ENCODE measurements at places on chromosomes 6 and 20.

GRCh38 chr6:32095338-32096086, 13.6 kb downstream of the TNXB start:
- no peak for DNase-seq

DNA sequence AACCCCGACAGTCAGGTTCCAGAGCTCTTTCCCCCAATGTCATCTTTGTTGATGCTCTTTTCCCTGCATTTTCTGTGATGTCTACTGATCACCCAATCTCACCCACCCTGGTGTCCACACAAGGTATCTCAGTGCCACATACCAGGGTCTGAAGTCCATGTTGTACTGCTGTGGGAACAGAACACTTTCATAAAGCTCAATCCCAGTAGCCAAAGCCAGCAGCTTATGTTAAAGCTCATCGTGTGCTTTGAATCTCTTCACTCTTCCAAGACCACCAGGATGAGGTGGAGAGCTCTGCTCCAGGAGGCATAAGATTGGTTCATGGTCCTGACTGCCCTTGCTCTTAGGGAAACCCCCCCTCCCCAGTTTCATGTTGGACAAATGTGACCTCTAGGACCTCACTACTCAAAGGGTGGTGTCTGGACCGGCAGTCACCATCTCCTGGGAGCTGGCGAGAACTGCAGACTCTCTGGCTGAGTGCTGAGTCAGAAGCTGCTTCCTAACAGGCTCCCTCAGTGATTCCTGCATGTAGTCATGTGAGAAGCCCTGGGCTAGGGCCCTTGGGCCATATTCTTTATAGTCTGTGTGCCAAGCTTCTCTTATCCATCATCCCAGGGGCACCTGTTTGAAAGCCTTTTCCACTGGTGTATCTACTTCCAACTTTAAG, 13.4 kb upstream of the CPNE5 start:
- no peak for DNase-seq

DNA sequence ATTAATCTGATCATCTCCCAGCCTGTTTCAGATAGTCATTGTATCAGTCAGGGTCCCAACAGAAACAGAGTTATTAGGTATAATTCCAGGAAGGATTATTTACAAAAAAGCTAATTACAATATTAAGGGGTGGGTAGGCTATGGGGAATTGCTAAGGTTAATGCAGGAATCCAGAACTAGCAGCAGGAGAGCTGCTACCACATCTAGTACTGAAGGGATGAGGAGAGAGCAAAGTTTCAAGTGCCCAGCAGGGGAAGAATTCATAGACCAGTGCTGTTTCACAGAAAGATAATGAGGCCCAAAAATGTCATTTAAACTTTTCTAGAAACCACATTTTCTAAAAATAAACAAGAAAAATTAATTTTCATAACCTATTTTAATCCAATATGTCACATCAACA, 284.2 kb downstream of the HACE1 start:
- DNase-seq, result no peak

- DNase-seq, result no peak
Measured at GRCh38 chr20:43963872-43964791, 49.5 kb downstream of the TOX2 start.

- DNase-seq, result no peak
Measured at GRCh38 chr20:3843490-3843889, 3.1 kb upstream of the MAVS start.

DNA sequence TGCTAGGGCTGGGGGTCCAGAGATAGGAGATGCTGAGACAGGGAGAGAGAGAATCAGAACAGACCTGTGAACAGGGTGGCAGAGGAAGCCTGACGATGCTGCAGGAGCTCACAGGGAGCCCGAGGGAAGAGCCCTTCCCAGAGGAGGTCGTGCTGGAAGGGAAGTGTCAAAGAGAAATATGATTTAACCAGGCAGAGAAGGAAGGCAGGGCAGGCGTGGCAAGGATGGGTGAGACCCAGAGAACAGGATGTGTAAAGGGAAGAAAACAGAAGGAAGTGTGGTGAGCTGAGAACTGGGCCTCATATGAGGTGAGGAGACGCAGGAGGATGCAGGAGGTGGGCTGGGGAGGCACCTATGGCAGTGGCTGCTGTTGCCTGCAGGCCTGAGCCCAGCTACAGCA, 105.6 kb downstream of the ZDHHC14 start:
- no peak for DNase-seq

DNA sequence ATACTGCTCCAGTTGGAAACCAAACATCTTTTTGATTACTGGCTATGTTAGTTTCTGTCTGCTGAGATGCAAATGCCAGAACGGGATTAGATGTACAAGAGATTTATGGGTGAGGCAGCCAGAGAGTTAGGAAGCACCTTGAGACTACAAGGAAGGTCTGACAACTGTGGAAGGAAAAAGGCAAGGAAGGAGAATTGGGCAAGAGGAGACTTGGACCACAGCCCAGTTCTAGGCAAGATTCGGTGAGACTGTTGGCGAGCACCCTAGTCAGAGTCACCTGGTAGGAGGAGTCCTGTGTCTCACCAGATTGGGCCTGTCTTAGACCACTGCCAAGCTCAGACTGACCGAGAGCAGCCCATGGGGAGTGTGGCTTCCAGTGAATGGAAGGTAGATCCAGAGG, 91.8 kb upstream of the F13A1 start:
- no peak for DNase-seq

GRCh38 chr6:2310042-2310441, 64.6 kb upstream of the GMDS start:
- no peak for DNase-seq

GRCh38 chr20:38766071-38766470, 17.8 kb downstream of the ACTR5 start:
- DNase-seq, result no peak

GRCh38 chr6:170286246-170286933, 4.5 kb downstream of the DLL1 start:
- DNase-seq, result no peak

DNA sequence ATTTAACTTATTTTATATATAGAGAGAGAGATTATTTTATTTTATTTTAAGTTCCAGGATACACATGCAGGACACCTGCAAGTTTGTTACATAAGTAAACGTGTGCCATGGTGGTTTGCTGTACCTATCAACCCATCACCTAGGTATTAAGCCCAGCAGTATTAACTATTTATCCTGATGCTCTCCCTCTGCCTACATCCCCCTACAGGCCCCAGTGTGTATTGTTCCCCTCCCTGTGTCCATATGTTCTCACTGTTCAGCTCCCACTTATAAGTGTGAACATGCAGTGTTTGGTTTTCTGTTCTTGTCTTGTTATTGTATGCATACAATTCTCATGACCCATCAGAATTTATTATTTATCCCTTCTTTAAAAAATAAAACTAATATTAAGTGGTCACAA, 34.6 kb downstream of the FKBP1C start:
- DNase-seq, result no peak

- DNase-seq, result no peak
Measured at GRCh38 chr6:108633436-108633835, 72.7 kb downstream of the FOXO3 start.

DNA sequence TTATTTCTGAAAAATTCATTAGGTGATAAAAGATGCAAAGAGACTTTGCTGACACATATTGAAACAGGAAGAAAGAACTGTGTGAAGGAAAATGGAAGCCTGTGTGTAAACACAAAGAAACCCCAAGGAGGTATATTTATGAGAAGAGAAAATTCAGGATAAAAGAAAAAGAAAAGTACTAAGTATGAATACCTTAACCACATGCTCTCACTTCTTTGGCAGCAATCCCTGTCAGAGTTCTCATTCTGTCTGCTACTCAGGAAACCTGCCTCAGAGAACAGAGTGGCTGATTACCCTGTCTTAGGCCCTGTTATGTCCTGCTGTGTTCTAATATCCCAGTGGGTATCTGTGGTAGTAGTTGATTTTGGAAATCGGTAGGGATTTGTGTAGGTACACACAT, 457.9 kb downstream of the TBC1D32 start:
- no peak for DNase-seq

- no peak for DNase-seq
Measured at GRCh38 chr6:22444330-22444729, 125.0 kb upstream of the HDGFL1 start.

DNA sequence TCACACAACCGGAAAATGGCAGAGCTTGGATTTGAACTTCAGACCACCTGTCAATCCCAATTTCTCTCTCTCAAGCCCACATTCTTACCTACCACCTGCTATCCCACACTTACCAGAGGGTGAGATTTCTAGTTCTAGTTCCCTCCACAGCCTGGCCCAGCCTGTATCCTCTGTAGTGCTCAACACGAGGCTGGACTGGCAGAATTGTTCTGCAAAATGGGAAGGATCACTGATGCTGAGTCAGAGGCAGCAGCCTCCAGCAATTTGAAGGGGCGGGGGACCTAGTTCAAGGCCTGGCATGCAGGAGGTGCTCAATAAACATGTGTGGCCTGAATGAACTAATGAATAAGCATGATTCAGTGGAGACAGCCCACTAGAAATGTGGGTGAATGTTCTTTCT, 53.6 kb upstream of the TTPAL start:
- DNase-seq, result no peak

DNA sequence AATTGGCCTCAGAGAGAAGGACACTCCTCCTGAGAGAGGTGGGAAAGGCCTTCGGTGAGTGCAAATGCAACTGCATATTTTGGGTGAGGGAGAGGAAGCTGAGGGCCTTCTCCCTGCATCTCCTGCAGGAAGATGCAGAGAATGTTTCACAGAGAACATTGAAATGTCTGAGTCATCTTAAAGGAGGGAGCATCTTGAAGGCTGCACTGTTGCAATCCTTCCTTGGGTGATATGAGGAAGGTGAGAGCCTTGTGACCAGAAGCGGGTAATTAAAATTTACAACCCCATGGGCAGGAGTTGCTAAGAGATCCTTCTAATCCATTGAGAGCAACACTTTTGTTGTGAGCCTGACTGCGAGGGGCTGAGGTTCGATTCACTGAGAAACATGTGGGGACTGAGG, 375.7 kb upstream of the MARCKS start:
- DNase-seq, result no peak

- no peak for DNase-seq
Measured at GRCh38 chr6:6709106-6709505, 120.6 kb downstream of the LY86 start.

- DNase-seq, result no peak
Measured at GRCh38 chr6:13217206-13217905, 111.0 kb downstream of the TBC1D7 start.

DNA sequence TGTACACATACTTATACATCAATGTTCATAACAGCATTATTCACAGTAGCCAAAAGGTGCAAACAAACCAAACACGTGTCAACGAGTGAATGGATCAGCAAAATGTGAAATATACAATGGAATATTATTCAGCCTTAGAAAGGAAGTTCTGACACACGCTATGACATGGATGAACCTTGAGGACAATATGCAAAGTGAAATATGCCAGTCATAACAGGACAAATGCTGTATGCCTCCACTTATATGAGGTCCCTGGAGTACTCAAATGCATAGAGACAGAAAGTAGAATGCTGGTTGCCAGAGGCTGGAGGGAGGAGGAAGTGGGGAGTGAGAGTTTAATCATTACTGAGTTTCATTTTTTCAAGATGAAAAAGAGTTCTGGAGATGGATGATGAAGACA, 37.8 kb upstream of the IGF2R start:
- no peak for DNase-seq

GRCh38 chr6:111462770-111463391, 20.1 kb downstream of the REV3L start:
- DNase-seq, result no peak

DNA sequence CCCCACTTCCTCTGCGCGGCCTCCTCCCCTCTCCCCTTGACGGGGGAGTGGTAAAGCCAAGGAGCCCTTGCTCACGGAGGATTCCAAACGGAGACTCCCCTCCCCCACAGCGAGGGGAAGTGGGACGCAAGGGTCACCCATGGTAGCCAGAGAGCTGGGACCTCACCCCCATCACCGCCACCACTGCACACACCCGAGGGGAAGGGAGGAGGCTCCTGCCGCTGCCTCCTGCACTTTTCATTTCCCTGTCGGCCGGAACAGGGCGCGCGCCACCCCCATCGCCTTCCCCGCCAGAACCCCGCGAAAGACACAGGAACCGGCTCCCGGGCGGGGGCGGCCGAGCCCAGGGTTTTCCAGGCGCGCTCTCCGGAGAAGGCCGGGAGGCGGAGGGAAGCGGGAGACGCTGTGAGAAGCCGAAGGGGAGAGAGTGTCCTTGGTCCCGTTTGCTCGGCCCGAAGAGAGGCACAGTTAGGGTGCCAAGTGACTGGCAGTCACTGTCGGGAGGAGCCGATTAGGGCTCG, 789 bp downstream of the CCND3 start:
- no peak for DNase-seq

DNA sequence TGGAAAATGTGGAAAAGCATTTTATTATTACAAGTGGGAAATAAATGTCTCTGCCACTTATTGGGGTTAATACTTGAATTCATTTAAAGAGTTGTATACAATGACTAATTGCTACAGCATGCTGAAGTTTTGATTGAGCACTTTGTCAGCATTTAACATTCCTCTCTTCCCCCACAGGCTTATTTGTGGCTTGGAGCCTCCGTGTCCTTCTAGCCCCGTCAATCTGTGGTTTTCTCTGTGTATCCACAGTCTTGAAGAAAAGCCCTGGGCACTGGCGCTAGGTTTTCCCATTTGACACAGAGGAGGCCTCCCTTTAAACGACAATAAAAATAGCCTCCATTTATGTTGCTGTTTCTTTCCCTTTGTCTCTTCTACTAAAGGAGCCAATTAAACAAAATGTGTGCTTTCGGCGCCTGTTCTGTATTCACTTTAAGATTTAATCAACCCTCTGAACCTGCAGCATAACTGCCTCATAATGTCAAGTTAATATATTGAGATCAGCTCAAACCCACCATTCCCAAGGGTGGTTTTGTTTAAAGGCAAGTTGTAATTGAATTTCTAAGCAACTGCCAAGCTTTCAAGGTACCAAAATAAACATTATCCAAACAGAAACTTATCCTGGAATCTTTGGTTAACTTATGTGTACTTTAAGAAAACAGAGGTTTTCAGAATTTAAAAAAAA, 326.6 kb upstream of the RNF24 start:
- no peak for DNase-seq

DNA sequence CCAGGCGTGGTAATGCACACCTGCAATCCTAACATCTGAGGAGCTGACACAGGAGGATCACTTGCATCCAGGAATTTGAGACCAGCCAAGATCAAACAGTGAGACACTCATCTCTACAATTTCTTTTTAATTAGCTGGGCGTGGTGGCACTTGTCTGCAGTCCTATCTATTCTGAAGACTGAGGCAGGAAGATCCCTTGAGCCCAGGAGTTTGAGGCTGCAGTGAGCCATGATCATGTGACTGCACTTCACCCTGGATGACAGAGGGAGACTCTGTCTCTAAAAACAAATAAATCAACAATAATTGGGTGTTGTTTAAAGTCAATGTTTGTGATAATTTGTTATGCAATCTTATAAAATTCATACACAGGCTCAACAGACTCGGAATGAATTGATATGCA, 18.0 kb upstream of the HLA-A start:
- no peak for DNase-seq

- DNase-seq, result no peak
Measured at GRCh38 chr6:37160922-37161778, 8.8 kb upstream of the PIM1 start.
